ENCODE measurements at places on chromosomes 7 and 10.

DNA sequence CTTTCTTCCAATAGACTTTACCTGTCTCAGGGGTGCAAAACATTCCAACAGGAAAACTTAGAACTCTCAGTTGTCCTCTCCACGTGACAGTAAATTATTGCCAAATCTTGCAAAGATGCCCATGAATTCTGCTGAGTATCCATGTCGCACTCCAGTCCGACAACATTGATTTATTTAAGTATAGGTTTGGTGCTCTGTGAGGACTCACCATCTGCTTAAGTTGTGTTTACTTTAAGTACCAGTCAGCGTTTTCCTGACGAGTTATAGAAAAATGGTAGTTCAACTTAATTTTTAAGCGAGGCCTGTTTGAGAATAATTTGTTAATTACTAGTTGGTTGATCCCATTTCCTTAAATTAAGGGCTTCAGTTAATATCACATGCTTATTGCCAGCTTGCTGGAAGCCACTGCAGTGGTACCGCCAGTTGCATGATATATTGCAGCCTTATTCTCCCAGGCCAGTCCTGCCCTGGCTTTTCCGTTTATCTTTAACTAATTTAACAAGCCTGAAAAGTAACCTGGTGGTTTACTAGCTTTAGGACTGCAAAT lies 27.8 kb downstream of the CREB5 start:
- DNase-seq = no peak

GRCh38 chr7:77454802-77455201 lies 38.7 kb upstream of the GSAP start:
- DNase-seq = no peak

DNA sequence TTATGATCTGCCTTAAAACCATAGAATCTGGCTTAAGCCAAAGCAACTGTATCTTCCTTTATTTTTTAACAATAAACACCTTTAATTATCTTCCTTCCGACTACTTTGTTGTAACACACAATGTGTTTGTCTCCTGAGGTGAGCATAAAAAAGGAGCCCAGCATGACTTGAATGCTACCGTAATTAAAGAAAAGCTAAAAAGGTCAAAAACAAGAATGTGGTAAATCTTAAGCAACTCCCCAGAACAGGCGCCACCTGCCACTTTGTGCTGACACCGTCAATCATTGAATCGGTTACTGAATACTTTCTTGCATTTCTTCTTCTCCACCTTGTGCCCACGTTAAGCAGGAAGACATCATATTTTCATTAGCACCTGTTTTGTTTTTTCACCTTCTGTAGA lies 569.9 kb upstream of the C7orf33 start:
- no peak for DNase-seq

DNA sequence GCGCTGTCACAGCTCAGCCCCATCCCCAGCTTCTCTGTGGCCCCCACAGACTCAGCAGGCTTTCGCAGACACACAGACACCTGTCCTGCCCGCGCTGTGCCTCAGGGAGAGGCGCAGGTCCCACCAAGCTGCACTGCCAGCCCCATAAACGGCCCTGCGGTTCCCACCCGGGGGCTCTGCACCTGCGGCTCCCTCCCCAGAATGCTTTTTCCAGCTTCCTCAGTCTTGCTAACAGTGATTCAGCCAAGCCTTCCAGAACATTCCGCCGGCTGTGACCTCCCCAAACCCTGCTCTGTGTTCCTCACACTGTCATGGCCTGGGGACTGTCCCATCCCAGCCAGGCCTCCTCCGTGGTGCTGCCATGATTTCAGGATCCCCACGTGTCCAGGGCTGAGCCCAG lies 27.8 kb upstream of the TNRC18 start:
- DNase-seq = no peak

GRCh38 chr7:141704112-141704511 lies 2.1 kb upstream of the DENND11 start:
- DNase-seq = no peak

GRCh38 chr10:74223755-74224529 lies 72.9 kb downstream of the ADK start:
- no peak for DNase-seq

- DNase-seq = no peak
Observed at GRCh38 chr10:11165591-11166543, 148.2 kb downstream of the CELF2 start.

- DNase-seq = no peak
Observed at GRCh38 chr10:98307916-98308541, 40.0 kb upstream of the LOXL4 start.

GRCh38 chr10:68175949-68176348 lies 56.0 kb downstream of the ATOH7 start:
- no peak for DNase-seq

DNA sequence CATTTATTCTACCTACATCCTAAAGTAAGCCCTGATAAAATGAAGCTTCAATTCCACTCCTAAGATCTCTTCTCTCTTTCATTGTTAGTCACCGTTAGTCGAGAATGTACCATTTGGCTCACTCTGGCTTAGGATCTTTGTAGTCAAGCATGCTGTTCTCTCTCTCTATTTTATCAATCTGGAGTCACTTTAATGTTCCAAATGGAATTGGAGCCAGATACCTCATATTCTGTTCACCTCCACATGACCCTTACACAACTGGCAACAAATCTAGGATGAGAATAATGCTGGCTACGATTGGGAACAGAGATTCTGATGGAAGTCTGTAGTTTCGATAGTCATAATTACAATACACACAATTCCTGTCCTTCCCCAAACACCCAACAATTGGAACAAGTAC lies 213.7 kb downstream of the TWIST1 start:
- DNase-seq = no peak

- DNase-seq = no peak
Observed at GRCh38 chr10:116126954-116127695, 145.9 kb downstream of the GFRA1 start.

- no peak for DNase-seq
Observed at GRCh38 chr7:129803546-129804081, 149.1 kb downstream of the UBE2H start.

DNA sequence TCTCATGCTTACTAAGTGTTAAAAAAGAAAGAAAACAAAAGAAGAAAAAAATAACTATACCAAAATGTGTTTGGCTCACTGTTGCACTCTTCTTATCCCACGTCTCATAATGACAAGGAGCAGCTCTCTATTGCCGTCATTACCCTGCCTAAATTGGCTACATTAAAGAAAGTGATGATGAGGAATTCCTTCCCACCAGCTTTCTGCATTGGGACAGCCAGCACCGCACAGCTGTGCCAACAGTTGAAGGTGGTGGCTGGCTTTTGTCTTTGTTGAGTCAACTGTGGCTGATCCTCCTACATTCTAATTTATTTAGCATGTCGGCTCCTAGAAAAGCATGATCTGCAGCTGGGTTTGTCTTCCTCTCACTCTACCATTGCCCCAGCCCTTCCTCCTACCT lies 751.8 kb downstream of the KCNMA1 start:
- DNase-seq = no peak

GRCh38 chr7:114298011-114298410 lies 116.6 kb upstream of the FOXP2 start:
- no peak for DNase-seq

DNA sequence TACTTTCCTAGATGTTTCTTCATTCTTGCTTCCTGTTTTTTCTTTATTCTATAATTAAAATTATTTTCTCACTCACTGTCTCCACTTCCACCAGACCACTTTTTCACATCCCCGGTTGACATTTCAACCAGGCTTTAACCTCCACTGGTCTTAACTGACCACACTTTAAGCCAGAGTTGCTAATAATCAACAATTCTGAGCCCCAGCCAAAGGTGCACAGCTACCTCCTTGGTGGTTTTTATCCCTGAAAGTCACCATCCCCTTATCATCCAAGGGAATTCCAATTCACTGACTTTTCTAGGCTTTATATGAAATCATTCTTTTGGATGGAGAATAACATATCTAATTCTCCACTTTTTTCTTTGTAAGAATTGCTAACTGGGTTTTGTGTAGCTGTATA lies 138.9 kb downstream of the FRMD4A start:
- no peak for DNase-seq

DNA sequence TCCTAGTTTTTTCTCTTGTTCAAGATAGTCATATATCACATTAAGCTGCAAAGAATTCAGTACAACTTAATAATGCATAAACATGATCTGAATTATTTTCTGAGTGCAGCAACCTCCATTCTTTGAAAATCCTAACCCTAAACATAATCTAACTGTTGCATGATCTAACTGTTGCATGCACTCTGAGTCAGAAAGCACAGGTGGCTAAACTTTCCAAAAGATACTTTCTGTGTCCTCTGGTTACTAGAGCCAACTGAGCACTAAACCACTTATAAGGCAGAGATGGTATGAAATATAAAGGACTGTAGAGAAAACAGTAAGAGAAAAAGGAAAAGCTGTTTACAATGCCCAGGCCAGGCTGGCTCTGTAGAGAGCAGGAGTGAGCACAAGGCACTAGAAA lies 23.0 kb upstream of the FAM133B start:
- DNase-seq = no peak

- no peak for DNase-seq
Observed at GRCh38 chr10:34049887-34050286, 715.4 kb upstream of the NRP1 start.

- no peak for DNase-seq
Observed at GRCh38 chr10:26310361-26310760, 93.8 kb downstream of the GAD2 start.

DNA sequence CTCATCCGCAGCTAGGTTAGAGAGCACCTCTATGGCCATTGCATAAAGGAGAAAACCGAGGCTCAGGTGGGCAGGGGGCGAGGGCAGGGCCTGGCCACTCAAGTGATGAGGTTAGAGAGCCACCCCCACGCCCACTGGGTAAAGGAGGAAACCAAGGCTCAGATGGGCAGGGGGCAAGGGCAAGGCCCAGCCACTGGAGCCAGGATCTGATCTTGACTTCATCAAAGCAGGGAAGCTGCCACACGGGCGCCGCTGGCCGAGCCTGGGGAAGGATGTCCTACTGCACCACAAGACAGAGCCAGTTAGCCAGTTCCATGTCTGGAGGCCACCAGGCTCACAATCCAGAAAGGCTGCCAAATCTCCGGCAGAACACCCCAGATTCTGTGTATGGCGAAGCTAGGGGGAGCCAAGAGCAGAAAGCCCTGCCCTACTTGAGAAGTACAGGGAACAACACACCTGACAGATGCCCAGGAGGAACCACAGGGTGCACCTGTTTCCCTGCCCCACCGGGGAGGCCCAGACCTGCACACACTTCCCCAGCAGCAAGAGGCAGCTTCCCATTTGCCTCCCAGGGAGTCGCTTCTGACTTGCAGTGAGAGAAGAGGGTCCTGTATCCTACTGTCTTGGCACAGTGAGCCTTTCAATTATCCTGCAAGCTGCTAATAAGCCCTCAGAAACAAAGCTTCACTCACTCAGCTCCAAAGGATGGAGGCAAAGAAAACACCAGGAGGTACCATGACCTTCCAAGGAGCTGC lies 101.9 kb downstream of the TNS3 start:
- DNase-seq = no peak

- DNase-seq = no peak
Observed at GRCh38 chr10:109105725-109106124, 817.6 kb downstream of the XPNPEP1 start.

GRCh38 chr7:143467724-143468123 lies 9.9 kb upstream of the TAS2R41 start:
- DNase-seq = no peak

GRCh38 chr7:156903232-156903909 lies 10.4 kb upstream of the LMBR1 start:
- DNase-seq = no peak

DNA sequence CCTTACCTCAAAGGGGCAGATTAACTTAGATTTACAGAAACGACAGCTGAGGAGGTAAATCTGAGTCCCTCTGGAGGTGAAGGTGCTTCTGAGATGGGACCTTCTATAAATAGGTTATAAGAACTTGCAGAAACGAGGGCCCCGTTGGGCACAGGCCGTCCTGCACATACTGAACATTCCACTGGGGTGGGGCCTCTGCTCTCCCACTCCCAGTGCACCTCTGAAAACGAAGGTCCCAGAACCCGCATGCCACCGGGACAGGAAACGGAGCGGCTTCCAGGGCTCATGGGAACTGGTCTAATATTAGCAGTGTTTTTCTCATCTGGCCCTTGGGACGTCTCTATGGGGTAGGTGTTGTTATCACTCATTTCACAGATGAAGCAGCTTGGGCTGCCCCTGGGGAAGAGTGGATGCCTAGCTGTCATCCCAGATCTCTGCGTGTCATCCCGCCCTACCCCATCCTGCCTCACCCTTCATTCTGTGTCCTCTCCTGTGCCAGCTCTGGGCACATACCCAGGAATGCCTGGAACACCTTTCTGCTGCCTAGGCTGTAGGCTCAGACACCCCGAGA lies 19.6 kb downstream of the C10orf62 start:
- no peak for DNase-seq

- no peak for DNase-seq
Observed at GRCh38 chr10:132269266-132270230, 38.2 kb downstream of the STK32C start.

DNA sequence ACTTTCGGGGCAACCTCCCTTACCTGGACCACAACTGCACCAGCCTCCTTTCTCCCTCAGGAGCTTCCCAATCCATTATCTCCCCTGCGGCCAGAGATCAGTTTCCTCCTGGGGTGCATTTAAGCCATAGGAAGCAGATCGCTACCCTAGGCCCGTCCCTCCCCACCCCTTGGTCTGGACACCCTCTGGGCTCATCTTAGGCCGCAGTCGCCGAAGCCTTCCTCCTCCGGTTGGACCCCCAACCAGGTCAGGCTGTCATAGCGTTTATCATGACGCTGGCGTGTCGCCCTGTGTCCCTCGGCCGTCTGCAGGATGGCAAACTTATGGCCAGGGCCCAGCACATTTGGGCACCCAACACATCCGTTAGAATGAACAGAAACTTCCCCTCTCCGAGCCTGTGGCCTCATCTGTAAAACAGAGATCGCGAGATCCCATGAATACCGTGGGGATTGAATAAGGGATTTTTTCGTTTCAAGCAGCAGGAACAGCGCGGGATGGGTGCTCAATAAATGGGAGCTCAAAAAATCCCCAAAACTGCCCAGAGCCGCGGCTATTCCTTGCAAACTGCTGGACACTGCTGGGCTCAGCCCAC lies 669 bp upstream of the AP5Z1 start:
- no peak for DNase-seq

GRCh38 chr10:60433684-60434083 lies 44.0 kb upstream of the ANK3 start:
- no peak for DNase-seq

DNA sequence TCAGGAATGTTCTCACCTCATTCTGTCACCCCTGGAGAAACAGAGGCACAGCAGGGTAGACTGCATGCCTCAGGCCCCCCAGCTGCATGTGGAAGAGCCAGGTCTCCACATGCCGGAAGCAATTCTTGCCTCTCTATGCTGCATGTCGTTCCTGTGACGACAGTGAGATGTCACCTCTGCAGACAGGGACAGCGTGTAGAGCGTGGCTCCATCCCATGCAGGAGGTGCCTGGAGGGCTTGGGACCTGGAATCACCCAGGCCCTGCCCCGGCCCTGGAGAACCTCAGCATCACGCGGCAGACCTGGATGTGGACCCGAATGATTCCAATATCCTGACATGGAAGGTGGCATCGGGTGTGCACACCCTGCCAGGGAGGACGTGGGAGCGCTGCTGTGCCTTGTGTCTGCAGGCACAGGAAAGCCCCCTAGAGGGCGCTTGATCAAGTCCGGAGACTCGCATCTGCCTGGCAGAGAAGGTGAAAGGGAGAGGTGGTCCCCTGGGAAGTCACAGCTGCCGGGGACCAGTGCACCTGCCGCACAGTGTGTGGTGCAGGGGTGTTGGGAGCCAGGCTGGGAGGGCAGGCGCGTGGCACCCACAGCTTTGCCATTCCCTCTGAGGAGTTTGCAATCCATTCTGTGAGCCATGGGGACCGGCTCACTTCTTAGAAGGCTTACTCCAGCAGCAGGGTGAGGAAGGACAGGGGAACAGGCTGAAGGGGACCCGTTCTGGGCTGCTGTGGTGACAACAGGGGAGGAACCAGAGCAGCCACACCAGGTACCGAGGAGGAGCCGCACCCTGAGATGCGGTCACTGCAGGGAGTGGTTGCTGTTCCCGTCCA lies 45.3 kb upstream of the EN2 start:
- DNase-seq = peak; percentile 13
